ENCODE measurements at places on chromosomes 2 and 18.

DNA sequence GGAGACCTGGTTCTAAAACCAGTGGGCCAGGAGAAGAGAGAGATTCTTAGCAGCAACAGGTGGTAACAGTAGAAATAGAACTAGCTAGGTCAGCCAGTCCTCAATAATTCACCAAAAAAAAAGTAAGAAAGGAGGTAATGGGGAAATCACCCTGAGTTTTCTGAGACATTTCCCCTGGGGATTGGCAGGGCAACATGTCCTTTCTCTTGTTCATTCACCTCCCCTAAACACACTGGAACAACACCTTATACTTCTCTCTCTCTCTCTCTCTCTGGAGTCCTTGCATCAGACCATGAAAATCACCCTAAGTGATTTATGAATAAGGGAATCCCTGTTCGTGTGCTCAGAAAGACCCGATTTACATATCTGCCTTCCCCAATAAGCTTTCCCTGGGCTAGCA, 64.8 kb downstream of the COX7A2L start:
- DNase-seq: no peak

- no peak for DNase-seq
These were observed 8.7 kb upstream of the GAREM2 start for GRCh38 chr2:26164231-26164630.

DNA sequence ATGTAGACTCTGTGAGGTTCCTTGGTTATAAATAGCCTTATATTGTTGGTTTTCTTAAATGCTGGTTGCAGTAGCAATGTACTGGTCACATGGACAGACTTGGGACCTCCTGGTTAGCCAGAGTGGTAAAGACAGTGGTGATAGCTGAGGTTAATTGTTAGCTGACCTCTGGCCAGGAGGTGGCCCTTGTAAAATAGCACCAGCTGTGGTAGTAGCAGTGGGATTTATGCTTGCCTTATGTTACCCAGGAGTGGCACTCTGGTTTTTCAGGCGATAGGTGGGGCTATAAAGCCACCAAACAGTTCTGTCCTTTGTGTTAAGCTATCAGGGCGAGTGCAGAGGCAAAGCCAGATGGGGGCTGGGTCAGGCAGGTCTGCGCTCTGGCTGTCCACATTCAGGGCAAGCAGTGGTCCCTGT, 94.8 kb upstream of the SRD5A2 start:
- DNase-seq: no peak

DNA sequence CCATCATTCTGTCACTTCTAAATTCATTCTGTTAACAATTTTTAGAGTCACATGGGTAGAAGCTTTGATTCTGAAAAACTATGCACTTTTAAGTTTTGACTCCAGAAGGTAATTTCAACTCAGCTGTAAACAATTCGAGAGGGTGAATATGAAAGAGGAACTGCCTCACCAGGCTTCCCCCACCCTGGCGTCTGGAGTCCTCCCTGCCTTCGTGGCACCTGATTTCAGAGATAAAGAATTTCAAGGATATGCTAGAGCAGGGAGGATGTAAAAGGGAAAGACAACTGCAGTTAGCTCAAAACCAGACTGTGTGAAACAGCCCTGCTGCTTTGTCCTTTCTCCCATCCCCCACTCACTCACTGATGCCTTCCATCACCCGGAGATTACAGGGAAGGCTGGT, 40.7 kb downstream of the ONECUT2 start:
- DNase-seq: no peak

DNA sequence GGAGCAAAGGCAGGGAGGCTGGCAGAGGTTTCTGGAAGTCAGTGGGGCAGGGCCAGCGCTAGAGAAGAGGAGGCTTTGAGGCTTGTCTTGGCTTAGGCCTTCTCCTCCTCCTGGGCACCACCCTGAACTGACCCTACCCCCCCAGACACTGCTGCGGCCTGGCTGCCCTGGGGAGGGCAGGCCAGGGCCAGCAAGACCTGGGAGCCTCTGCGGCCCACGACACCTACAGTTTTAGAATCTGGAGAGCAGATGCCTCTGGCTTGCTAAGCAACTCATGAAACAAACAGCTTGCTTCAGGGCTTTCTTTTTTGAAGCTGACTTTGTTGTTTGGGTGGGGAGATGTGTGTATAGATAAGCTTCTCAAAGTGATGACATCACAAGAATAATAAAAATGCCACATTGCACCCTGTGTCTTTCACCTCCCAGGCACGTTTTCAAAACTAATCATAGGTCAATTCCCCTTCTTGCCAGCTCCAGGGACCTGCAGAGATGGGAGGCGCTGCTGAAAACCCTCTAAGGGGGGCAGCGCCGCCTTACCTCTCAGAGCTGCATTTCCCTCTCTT, 46.2 kb upstream of the SMAD7 start:
- DNase-seq: no peak

DNA sequence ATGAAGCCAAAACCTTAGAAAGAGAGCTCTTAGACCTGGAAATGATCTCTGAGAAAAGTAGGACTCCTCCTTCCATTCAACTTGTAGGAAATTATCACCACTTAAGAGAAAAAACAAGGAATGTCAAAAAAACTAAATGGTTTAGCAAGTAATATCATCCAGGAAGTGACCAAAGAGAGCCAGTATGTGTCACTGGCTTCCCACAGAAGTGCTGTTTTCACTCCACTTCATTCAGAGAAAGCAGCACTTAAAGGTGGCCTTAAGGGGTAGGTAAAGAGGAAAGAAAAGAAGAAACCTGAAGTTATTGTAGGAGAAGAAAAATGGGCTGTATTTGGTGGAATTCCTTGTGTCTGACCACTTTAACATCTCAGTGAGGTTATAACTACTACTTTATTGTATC, 414.4 kb upstream of the ETAA1 start:
- no peak for DNase-seq

- DNase-seq: no peak
These were observed 15.3 kb downstream of the VIT start for GRCh38 chr2:36711741-36712314.

- no peak for DNase-seq
These were observed 943 bp downstream of the INPP5D start for GRCh38 chr2:233060980-233061590.

DNA sequence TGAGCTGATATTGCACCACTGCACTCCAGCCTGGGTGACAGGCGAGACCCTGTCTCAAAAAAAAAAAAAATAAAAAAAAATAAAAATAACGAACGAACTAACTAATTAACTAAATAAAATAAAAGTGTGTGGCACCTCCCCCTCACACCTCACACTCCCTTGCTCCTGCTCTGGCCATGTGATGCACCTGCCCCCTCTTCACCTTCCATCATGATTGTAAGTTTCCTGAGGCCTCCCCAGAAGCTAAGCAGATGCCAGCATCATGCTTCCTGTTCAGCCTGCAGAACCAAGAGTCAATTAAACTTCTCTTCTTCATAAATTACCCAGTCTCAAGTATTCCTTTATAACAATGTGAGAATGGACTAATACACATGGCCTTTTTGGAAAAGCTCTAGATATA, 232.1 kb downstream of the TGIF1 start:
- DNase-seq: no peak

GRCh38 chr2:98454500-98455235, 10.0 kb downstream of the INPP4A start:
- no peak for DNase-seq

DNA sequence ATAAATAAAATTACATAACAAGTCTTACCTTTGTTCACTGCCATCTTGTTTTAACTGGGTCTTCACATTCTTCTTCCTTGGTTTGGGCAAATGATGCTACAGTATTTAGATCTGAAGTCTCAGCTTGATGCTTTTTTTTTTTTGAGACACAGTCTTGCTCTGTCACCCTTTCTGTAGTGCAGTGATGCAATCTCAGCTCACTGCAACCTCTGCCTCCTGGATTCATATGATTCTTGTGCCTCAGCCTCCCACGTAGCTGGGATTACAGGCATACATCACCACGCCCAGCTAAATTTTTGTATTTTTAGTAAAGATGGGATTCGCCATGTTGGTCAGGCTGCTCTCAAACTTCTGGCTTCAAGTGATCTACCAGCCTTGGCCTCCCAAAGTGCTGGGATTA, 53.2 kb upstream of the MAT2A start:
- DNase-seq: no peak

DNA sequence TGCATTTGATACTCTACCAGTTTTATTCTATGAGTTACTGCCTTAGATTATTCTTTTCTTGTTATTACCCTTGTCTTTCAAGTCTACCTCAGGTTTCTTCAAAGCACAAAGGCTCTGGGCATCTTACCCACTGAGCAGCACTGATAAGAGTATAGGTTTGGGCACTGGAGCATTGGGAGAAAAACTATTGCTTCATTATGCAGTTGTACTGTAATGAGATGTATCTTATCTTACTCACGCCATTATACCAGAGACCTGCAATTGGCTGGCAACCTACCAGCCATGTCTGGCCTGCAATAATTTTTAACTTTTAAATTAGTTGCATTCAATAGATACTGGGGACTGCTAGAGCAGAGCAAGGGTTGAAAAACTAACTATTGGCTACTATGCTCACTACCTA, 18.9 kb upstream of the SRBD1 start:
- no peak for DNase-seq

- DNase-seq: no peak
These were observed 84.6 kb downstream of the DNMT3A start for GRCh38 chr2:25257032-25257552.

DNA sequence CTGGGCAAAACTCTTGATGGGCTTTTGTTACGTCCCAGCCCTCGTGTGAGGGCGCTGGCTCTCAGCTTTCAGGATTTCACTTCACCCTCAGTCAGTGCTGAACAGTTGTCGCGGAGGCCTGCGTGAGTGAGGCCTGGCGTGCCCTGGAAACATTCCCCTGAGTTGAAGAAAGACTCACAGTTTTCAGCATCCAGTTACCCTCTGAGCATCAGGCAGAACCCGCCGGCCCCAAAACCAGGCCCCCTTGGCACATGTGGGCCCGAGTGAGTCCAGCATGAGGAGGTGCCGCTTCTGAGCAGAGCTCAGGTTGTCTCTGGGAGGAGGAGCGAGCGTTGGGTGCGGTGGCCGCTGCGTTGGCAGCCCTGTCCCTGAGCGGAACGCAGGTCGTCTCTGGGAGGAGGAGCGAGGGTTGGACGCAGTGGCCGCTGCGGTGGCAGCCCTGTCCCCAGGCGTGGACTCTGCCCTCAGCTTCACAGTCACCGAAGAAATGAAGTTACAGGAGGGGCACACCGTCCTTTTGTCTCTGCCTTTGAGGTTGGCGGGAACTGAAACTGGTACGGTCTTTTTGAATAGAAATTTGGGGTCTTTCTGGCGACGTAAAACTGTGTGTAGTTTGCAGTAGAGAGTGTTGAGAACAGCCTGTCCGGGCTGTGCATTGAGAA, at the start of gene NEU4:
Gene NEU4, plus strand, starts transcription at position 473 of the 662 bp plus-strand sequence. CDS start 5,292 bp downstream, outside the sequence.
- DNase-seq: no peak

GRCh38 chr2:41907141-41907540, 140.7 kb upstream of the PKDCC start:
- no peak for DNase-seq

DNA sequence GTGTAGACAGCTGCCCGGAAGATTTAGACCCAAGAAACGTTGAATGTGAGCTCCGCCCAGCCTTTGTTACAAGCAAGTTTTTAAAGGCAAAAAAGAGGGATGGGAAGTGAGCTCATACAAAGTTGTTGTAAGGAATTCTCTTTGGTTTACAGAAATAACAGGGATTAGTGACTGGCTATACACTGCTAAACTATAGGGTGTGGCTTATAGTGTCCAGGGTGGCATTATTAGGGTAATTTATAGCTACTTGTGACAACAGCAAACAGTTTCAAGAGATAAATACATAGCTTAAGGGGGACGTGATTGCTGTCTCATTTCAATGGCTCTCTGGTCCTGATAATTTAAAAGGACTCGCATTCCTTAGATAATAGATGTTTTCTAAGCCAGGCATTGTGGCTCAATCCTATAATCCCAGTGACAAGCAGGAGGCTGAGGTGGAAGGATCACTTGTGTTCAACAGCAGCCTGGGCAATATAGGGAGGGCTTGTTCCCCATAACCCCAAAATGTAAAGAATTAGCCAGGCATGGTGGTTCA, 66.5 kb upstream of the TGIF1 start:
- no peak for DNase-seq

DNA sequence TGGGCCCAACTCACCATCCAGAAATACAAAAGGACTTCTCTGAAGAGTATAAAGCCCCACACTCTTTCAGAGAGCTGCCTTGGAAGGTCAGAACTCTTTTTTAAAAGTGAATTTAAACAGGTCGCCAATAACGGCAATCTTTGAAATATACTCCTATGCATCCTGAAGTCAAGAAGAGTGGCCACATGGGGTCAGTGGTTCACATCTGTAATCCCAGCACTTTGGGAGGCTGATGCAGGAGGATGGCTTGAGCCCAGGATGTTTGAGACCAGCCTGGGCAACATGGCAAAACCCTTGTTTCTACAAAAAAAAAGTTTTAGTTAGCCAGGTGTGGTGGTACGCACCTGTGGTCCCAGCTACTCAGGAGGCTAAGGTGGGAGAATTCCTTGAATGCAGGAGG, 68.1 kb upstream of the FZD7 start:
- DNase-seq: no peak

DNA sequence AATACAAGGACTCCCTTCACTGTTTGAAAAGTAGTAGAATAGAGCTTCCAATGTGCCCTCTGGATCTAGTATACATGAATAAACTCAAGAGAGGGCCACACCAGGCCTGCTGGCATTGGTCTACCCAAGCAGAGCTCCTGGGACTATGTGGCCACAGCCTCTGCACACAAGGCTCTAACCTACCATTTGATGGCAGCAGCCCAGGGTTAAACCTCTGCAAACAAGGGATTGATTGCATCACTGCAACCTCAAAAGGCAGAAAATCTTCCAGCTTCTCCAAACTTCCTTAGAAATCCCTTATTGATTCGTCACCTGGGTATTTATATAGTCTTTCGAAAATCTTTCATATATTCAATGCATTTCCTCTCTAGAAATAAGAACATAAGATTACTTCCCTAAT, 147.6 kb upstream of the SETBP1 start:
- no peak for DNase-seq

GRCh38 chr2:210839034-210839433, 282.6 kb downstream of the CPS1 start:
- DNase-seq: no peak

- no peak for DNase-seq
These were observed 122.2 kb downstream of the INHBB start for GRCh38 chr2:120468136-120468535.

DNA sequence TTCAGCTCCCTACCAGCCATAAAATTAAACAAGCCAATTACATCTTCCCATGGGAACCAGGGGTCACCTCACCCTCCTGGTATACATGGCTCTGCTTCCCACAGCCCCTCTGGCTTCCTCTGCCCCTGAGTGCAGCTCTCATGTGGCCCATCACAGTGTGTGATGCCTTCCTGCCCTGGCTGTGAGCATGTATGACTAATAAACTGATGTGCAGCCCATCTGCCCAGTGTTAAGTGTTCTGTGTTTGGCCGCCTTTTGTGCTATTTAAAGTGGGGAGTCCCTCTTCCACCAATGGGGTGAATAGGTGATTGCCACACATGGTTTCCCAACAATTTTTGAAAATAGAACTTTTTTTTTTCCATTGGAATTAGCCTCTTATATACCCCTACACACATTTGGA, 87.7 kb upstream of the PIEZO2 start:
- DNase-seq: no peak

GRCh38 chr2:239240414-239240881, 160.4 kb downstream of the HDAC4 start:
- no peak for DNase-seq
